H7 (cell line): ENCODE measurements at places on chromosomes 2 and 18.

DNA sequence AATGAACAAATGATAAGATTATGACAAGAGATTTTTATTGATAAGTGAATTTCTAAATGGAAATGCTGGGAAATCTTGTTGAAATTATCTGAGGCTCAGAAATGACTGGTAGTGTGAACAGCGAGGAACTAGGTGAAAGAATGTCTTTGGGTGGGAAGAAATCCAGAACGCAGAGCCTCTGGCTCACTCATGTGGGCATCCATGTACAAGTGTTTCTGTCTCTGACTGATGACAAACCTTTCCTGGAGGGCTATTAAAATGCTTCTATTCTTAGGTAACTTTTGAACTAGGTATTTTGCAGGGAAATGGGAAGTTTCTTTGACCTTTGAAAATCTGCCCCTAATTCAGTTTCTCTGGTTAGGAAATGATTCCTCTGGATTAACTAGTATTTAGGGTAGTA, 598.6 kb downstream of the SLC4A3 start:
- DNase-seq: no peak

DNA sequence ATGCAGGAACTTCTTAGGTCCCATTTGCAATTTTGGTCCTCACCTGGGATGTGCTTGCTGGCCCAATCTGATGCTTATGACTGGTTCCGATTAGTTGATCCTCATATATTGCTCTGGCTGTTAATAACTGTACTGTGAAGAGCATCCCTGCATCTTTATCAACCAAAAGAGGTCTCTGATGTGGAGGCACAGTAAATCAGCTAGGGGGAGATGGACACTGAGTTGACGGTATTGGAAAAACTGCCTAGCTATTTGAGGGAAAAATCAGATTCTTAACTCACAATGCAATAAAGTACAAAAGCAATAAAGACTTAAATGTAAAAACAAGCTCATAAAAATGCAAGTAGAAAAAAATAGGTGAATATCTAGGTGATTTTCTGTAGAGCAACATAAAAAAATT, 188.0 kb upstream of the TCF4 start:
- no peak for DNase-seq

DNA sequence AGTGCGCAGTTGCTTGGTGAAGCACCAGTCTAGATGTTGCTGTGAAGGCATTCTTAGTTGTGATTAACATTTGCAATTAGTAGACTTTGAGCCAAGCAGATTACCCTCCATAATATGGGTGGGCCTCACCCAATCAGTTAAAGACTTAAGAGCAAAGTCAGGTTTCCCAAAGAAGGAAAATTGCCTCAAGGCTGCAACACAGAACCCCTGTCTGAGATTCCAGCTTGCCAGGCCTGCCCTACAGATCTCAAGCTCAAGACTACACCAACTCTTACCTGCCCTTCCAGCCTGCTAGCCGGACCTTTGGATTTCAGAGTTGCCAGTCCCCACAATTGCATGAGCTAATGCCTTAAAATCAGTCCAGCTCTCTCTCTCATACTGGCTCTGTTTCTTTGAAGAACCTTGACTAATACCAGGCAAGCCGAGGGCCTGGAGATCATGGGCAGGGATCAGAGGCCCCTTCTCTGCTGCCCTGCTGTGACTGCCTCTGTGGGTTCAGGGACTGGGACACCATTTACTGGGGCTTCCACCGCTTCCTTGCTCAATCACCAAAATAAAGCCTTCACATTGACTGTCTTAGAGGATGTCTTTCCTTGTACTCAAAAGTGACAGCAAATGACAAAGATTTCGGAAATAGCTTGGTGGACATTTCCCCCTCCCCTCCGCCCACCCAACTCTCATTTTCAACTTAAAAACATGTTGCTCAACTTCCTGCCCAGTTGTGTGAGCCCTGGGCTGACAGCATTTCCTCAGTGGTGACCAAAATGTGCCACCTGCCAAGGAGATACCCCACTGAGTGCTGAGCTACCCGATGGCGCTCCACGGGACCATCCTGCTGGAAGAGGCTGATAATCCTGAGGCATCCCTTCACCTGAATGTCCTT, 86.7 kb downstream of the GALNT14 start:
- no peak for DNase-seq

- no peak for DNase-seq
These were observed 104.3 kb downstream of the FAM210A start for GRCh38 chr18:13621886-13622619.

GRCh38 chr2:131146231-131146630, 41.1 kb downstream of the PLEKHB2 start:
- DNase-seq: no peak

GRCh38 chr2:119649364-119649917, 29.6 kb upstream of the TMEM177 start:
- no peak for DNase-seq
